Cerebellar nuclear complex (tissue), 1 donor: ENCODE measurements at places on chromosomes 2 and 18.

DNA sequence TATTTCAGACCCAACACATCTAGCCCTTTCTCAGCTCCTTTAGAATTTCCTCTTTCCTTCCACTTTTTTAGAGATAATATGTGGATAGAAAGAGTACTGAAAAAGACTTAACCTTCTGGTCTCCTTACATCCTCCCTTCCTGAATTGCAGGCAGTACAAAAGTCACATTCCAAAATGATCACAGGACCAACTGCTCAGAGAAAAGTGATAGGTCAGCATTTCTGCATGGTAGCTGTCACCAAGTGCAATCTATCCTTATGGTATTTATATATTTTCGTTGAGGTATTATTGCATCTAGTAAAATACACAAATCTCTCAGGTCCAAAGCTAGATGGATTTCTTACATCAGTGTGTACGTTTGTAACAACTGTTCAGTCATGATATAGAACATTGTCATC lies 427.5 kb downstream of the LPIN1 start:
- no peak for DNase-seq

DNA sequence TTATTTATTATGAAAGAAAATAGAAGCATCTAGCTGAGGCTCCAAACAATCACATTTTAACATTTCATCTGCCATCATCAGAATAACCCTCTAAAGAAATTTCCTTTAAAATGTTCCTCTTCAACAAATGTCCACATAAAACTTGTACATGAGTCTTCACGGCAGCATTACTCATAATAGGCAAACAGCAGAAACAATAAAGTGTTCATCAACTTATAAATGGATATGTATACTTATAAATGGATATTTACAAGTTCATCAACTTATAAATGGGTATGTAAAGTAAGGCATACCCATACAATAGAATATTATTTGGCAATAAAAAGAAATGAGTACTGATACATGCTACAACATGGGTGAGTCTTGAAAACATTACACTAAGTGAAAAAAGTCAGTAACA lies 33.5 kb upstream of the ASNSD1 start:
- DNase-seq: no peak

GRCh38 chr2:100192300-100192699 lies 49.9 kb upstream of the AFF3 start:
- no peak for DNase-seq

- DNase-seq: no peak
Measured at GRCh38 chr2:117271631-117272030, 542.9 kb upstream of the DDX18 start.

DNA sequence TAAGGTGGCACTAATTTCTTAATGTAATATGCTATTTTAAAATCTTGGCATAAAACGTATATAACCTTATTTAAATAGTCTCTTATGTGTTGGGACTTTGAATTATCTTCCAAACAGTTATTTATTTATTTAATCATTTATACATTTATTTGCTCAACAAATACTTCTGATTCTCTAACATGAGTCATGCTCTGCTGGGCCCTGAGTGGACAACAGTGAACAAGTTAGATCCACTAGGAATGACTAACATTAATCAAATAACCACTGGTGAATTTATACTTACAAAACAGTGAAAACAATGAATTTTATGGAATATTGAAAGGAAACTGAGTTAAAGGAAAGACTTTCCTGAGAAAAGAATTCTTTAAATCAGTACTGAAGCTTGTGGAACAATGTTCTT lies 1257.2 kb upstream of the CHAC2 start:
- DNase-seq: no peak

GRCh38 chr2:171491292-171491691 lies 31.0 kb upstream of the CYBRD1 start:
- DNase-seq: no peak

DNA sequence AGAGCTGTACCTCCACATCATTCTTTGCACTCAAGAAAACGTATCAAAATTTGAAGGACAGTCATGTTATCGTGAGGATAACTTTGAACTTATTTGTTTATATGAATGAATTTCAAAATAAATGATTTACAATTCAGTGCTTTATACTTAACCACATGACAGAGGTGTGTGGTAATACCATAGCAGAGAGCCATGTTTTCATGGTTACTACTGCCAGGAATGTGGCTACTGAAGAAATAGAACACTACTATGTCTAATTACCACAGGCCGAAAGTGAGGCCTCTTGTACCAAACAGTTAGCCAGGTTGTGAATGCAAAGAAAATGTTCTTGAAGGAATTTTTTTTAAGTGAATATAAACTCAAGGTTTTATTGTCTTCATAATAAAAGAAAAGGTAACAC lies 49.2 kb downstream of the AAK1 start:
- DNase-seq: no peak

GRCh38 chr2:150136893-150137292 lies 350.6 kb downstream of the RND3 start:
- DNase-seq: no peak
